Mesendoderm (in vitro differentiated cells): ENCODE measurements at places on chromosomes 3 and 15.

DNA sequence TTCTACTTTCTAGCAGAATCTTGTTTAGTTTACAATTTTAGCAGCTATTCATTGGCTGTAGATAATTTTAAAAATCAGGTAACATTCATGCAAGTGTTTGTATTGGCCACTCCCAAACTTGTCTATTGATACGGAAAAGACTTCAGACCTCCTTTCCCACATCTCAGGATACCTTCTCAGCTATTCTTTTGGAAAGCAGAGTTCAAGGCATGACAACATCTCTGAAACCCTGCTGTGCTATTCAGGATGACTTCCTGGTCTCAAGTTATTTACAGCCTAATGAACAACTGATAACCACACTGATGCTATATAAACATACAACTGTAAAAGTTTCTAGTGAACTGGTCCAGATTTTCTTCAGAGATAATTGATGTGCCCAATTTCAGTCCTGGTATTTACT lies 55.8 kb downstream of the DZIP3 start:
- DNase-seq, result peak; percentile 48

GRCh38 chr3:138118612-138119422 lies 3.4 kb upstream of the DZIP1L start:
- DNase-seq, result peak; percentile 91

DNA sequence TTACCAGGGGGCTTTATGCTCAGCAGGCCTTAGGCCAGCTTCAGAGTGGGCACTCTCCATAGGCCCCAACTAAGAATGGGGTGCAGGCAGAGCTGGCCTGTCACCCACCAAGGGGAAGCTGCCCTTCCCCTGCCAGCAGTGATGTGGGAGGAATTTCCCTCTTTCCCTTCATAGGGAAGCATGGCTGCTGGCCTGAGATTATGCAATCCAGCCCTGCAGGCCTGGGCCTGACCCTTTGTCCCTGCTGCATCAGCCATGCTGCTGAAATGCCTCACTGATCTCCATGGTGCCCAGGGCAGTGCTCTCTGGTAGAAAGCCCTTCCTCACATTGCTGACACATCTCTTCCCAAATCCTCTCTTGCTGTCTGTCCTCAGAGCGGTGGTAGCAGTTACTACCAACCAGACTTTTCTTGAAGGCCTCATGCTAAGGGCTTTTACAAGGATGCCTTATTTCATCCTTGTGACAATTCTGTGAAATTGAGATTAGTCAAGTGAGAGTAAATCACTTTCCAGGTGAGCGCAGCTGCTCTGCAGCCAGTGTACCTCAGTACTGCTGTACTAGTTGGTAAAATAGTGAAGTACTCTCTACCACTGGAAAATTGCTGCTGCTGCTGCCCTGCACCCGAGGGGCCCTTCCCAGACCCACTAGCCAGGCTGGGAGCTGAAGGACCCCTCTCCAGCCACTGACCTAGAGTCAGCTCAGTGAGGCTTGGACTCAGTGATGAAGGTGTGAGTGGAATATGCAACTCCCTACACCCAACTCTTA lies 33.8 kb downstream of the MRAS start:
- DNase-seq, result peak; percentile 11

GRCh38 chr3:32597656-32598055 lies 27.0 kb upstream of the DYNC1LI1 start:
- DNase-seq, result peak; percentile 68

DNA sequence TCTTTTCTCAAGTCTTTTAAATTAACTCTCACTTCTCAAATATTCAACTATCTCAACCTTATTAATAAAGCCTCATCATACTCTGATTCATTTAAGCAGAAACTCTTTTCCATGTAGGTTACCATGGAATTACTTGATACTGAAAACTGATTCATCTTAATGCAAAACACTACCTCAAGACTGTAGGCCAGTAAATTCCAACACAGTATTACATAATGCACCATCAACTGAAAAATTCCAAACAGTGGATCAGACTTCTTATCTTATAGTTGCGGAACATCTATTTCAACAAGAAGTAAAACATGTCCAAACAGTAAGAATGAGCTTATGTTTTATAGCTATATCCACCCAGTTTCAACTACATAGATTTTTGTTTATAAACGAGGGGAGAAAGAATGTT lies 124.5 kb downstream of the PEAK1 start:
- DNase-seq, result no peak

GRCh38 chr15:35381328-35381727 lies 164.6 kb downstream of the DPH6 start:
- no peak for DNase-seq

GRCh38 chr3:138497021-138497420 lies 62.6 kb downstream of the ESYT3 start:
- no peak for DNase-seq
